ENCODE measurements at places on chromosomes 2 and 18.

DNA sequence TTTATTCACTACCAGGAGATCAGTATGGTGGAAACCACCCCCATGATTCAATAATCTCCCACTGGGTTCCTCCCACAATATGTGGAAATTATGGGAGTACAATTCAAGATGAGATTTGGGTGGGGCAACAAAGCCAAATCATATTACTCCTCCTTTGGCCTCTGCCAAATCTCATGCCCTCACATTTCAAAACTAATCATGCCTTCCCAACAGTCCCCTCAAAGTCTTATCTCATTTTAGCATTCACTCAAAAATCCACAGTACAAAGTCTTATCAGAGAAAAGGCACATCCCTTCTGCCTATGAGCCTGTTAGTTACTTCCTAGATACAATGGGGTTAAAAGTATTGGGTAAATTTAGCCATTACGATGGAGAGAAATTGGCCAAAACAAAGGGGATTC, 989.5 kb upstream of the CNTNAP5 start:
- no peak for DNase-seq

- no peak for DNase-seq
Observed at GRCh38 chr2:183487326-183487725, 363.1 kb downstream of the NUP35 start.

- DNase-seq: peak; percentile 64
Observed at GRCh38 chr18:48955830-48956261, 5.1 kb upstream of the SMAD7 start.

DNA sequence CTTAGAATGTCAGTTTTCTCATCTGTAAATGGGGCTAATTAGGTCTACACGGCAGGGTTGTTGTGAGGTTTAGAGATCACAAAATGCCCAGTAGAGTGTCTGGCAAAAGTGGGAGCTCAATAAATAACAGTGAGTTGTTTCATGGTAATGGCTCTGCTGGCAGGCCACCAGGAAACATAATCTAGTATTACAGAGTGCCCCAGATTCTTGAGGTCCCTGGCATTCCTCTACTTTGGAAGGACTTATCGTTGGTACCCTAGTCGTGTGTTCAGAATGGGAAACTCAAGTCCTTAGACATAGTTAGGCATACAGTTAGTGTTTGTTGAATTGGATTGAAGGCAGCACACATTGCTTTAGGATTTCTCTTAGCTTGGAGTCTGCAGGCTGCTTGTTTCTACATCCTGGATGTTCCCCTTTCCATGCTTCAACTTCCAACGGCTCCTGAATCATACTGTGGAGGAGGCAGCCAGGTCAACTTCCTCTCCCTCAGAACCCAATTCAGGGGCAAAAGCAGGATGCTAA, 161.5 kb upstream of the FOSL2 start:
- DNase-seq: no peak

DNA sequence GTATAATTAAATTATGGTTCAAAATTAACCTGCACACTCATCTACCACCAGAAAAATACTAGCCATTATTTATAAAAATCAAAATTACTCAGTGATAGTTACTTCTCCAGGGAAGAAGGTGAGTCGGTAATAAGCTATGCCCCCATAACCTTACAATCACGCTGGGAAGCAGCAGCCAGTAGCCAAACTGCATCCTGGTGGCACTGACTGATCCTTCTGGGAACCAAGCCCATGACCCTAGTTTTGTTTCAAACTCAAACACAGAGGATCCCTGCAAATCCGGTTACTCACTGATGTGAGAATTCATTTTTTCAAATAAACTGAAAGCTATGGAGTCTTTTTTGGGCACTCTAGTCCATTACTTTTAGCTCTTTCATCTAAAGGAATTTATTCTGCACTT, 88.2 kb upstream of the VWC2L start:
- no peak for DNase-seq

- DNase-seq: no peak
Observed at GRCh38 chr2:74092275-74092674, 55.4 kb downstream of the BOLA3 start.

DNA sequence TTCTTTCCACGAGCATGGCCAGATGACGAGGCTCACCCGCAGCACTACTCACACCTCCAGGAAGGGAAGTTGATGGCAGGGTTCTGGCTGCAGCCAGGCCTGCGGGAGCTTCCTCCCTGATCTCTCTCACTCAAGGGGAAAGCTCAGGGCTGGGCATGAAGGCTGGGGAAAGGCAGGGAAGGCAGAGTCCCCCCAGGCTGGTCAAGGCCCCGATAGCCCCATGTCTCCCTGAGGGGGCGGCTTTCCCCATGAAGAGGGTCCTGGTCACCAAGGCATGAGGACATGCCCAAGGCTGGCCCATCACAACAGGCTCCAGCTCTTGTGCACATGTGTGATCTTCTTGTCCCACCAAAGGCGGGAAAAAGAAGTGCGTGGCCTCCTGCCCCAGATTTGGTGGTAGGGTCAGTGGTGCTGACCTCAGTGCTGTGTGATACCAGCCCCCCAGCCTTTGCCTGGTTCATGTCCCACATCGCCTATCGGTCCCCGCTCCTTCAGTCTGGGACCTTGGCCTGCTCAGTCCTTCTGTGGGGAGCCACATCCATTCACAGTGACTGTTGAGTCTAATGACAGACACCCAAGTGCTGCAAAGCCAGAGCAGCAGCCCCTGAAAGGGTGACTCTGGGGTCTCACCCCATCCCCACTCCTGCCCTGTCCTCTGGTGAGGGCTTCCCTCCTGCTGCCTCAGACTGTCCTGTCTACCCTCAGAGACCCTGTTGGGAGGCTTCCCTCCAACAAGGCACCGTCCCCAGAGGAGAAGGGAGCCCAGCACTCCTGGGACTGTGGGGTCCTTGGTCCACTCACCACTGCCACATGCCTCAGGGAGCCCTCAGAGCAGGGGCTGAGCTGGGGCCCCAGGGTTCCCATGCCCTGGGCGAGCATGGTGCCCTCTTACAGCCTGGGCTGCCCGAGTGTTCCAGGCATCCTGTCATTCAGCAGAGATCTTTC, 49.8 kb upstream of the ALPP start:
- peak; percentile 10 for DNase-seq

DNA sequence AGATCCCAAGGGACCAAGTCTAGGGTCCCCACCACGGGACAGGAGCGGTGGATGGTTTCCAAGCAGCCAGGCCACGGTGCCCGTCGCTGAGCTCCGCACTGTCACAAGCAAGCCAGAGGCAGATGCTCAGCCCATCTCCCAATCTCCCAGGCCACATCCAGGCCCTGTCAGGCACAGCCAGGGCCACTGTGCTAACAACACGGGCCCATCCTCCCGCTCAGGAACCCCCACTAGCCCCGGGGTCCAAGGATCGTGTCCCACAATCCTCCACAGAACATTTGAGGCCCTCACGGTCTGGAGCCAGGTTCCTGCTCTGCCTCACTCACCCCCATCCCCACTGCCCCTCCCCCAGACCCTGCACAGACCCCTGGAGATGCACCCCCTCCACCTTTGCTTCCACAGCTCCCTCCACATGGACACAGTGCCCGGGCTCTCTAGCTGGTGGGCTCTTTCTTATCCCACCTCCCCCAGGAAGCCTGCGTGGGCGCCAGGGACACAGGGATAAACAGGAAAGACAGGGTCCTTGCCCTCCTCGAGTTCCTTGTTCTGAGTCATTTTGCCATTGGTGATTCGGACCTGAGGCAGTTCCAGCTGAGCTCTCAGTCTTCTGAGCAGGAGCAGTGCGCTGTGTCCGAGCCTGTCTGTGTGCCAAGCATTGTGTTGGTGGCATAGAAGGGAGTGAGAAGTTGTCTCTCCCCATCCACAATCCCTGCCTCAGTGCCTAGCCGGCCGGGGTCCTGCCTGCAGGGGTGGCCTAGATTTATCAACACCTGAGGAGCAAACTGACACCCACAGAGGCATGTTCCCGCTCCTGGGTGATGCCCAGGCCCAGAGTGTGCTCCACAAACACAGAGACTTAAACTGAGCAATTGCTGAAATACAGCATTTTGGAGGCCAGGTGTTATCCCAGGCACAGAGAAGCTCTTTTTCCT, 7.0 kb downstream of the CROCC2 start:
- DNase-seq: no peak

GRCh38 chr2:203722411-203722810, 16.0 kb downstream of the CD28 start:
- no peak for DNase-seq

DNA sequence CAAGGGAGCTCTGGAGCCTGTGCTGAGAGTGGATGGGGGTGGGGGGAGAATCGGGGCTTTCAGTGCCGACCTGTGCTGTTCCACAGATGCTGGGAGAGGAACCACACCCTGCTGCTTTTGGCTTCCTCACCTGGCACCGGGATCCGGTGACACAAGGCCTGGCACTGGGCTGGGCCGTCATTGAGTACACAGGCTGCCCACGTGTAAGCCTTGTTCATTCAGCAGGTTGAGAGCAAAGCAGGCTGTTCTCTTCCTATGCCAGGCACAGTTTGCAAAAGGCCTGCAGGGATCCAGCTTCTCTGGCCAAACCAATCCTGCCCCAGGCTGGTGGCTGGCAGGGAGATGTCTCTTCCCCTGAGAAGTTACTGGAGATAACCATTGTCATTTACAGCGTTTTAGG, 17.1 kb downstream of the TRIB2 start:
- DNase-seq: peak; percentile 57

GRCh38 chr18:28398471-28398870, 221.5 kb upstream of the CDH2 start:
- DNase-seq: no peak

GRCh38 chr18:26480897-26481795, 67.2 kb downstream of the KCTD1 start:
- DNase-seq: no peak

GRCh38 chr2:171260471-171261424, 100.1 kb upstream of the TLK1 start:
- DNase-seq: no peak

DNA sequence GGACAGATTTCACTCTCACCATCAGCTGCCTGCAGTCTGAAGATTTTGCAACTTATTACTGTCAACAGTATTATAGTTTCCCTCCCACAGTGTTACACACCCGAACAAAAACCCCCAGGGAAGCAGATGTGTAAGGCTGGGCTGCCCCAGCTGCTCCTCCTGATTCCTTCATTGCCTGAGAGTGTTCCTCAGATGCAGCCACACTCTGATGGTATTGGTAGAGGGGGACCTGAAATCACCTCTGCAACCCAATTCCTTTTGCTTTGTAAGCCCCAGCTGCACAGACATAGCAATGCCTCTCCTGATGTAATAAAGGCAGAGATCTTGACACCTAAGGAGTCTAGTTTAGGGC, 1529.8 kb downstream of the RPIA start:
- DNase-seq: no peak

DNA sequence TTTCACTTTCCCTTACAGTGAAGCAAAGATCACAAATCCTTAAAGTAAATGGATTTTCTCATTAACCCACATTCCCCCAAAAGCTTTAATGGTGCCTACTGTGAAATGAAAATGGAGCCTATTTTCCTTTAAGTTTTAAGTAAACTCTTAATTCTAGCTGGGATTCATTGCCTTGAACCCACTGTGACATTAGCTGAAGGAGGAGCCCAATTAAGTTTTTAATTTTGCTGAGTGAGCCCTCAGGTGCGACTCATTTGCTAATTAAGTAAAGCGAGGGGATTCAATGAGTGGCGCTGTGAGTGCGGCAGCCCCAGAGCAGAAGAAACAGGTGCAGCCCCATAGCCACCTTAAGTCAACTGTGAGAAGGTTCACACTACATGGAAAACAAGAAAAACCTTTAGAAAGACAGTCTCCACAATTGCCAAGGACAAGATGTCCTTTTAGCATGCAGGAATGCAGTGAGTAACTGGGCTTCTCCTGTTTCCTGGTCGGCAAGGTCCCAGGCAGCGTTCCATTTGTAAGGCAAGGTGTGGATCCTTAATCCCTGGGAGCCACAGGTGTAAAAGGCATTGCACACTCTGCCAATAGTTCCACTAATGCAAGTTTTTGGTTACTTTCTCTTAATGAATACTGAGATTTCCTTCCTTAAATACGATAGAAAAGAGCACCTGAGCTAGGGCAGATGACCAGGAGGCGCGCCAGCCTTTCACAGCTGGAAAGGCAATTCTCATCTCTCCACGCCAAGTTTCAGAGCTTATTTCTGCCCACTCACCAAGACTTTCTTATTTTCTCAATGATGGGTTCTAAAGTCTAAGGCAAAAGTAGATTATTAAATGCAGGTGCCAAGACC, 87.7 kb downstream of the TMEM18 start:
- DNase-seq: no peak

DNA sequence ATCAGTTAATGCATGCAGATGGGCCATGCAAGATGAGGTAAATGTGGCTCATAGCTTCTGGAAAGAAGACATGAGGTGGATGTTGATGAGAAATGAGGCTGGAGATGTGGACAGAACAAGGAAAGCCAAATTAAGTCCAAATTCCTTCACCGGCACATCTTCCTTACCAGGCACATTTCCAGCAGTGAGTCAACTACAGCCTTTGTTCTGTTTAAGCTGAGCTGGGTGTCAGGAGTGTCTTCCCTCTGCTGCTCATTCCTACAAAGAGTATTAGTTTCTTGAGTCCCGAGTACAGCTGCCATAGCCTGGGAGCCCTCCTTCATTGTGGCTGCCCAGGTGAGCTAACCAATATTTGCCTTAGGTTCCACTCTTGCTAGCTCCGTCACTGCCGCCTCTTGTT, 945.0 kb downstream of the SLC4A3 start:
- no peak for DNase-seq

GRCh38 chr2:21175895-21176646, 52.3 kb downstream of the TDRD15 start:
- no peak for DNase-seq

DNA sequence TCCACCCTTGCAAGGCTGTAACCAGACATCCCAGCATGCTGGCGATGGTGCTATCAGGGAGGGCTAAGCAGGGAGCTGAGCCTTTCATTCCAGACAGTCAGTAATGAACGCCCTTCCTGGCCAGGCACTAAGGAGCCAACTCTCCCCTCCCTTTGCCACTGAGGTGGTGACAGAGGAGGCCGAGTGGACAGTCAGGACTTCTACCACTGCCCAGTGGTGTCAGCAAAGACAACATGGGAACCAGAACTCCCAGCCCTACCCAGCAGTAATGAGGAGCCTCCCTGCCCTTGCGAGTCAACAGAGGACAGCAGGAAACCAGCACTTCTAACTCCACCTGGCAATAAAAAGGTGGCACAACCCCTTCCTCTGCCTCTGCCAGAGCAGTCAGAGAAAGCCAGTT, 68.6 kb downstream of the ZAP70 start:
- no peak for DNase-seq

DNA sequence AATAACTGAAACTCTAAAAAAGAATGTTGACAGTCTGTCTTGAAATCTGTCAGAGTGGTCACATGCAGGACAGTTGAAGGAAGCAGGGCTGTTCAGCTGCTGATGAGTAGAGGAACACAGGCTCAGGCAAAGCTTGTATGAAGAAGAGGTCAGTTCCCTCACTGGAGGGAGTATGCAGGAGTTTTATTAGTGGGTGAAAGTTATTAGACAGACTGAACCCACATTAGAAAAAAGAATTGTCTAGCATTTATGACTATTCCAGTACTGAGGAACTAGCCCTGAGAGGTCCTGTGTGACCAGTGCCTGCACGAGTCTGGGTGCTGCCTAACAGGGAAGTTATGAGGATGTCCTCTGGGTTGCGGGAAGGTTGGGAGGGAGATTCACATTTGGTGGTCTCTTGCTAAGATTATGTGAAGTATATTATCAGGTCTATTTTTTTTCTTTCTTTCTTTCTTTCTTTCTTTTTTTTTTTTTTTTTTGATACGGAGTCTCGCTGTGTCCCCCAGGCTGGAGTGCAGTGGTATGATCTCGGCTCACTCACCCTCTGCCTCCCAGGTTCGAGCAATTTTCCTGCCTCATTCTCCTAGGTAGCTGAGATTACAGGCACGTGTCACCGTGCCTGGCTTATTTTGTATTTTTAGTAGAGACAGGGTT, 9.6 kb downstream of the TET3 start:
- no peak for DNase-seq

Measured in left cardiac atrium (tissue), 4 donors.